ENCODE measurements at places on chromosomes 11 and 22.

GRCh38 chr11:84289381-84289906, 1003.3 kb upstream of the CCDC90B start:
- DNase-seq = no peak

GRCh38 chr22:48536541-48537342, 1290.9 kb downstream of the BRD1 start:
- no peak for DNase-seq

DNA sequence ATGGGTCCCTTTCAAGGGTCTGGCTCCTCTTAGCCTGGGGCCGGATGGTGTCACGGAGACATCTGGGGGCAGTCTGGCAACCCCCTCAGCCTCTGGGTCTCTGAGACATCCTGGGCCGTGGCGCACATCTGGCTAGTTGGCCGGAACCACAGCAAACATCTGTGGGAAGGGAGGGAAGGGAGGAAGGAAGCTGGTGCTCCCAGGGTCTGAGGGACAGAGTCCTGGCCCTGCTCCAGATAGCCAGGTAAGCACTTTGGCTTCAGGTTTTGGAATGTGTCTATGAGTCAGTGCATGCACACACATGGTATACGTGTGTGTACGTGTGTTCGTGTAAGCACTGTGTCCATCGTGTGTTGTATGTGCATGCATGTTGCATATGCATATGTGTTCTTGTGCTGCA, 225.1 kb downstream of the MN1 start:
- no peak for DNase-seq

GRCh38 chr11:101721270-101721669, 137.5 kb upstream of the TRPC6 start:
- DNase-seq = no peak

- no peak for DNase-seq
These were observed 96.1 kb downstream of the FDX1 start for GRCh38 chr11:110525883-110526282.

- DNase-seq = no peak
These were observed 23.0 kb upstream of the EXPH5 start for GRCh38 chr11:108616549-108616948.

GRCh38 chr11:118917481-118918127, 8.1 kb downstream of the BCL9L start:
- peak; percentile 44 for DNase-seq

GRCh38 chr11:131987703-131988102, 617.3 kb downstream of the NTM start:
- DNase-seq = no peak

- peak; percentile 17 for DNase-seq
These were observed 52.9 kb downstream of the UVRAG start for GRCh38 chr11:75867778-75868374.

- no peak for DNase-seq
These were observed 17.4 kb downstream of the OR4D9 start for GRCh38 chr11:59528711-59529110.

DNA sequence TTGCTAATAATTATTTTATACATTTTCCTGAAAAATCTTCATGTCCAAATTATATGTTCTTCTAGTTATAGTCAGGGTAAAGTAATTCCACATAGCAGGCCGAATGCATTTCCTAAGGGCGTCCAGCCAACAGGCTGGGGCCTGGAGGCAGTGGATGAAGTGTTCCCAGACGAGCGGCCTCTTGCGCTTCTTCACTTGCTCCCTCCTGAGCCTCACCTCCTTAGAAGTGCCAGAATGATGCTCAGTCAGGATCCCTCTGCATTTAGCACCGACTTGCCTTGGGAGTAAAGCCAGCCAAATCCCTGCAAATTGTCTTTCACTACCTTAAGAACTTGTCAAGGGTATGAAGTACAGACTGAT, 1.5 kb downstream of the OLFML1 start:
- no peak for DNase-seq
